GM23248 (cell line): ENCODE measurements at places on chromosomes 7 and 10. TPM values are rescaled to one million over a fixed set of nuclear protein-coding genes. Genes with fewer than 3 reads are reported as not detected.

Gene TEX47
- total RNA-seq, result not detected in 2 replicates

Gene TAS2R3
- total RNA-seq, result not detected in 2 replicates

Gene WIPF3
- total RNA-seq, result not detected in 2 replicates

Gene SLC13A1
- not detected in 2 replicates for total RNA-seq

- DNase-seq, result no peak
Observed at GRCh38 chr7:136062625-136063325, 85.6 kb upstream of the MTPN start.

- DNase-seq, result no peak
Observed at GRCh38 chr7:1446620-1447032, 12.6 kb downstream of the MICALL2 start.

GRCh38 chr7:831596-832166, 595 bp upstream of the SUN1 start:
- peak; percentile 94 for DNase-seq

GRCh38 chr10:75238182-75239095, 2.7 kb upstream of the COMTD1 start:
- DNase-seq, result no peak

- DNase-seq, result no peak
Observed at GRCh38 chr7:7704867-7705266, 13.5 kb downstream of the RPA3 start.

DNA sequence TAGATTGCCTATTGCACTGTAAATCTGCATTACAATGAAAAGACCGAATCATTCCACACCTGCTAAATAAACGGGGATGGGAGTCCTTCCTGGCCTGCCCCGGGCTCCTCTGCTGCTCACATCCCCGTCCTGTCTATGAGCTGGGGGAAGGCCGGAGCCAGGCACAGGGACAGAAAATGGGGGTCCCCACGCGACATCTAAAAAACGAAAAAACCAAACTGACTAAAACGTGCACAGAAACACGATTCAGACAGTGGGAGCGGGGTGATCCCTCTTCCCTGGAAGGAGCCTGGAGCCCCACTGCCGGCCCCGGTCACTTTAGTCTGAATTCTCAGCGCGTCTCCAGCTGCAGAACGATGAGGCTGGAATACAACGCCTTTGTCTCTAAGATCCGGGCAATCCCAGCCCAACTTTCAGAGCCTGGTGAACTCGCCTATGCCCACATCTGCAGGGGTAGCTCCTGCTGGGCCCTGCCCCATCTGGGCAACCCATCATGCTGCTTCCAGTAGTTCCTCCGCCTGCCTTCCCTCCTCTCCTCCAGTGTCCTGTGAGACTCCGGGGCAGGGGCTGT, 78.0 kb downstream of the ADARB2 start:
- DNase-seq, result no peak

- DNase-seq, result peak; percentile 86
Observed at GRCh38 chr10:52442576-52442975, 128.5 kb downstream of the DKK1 start.

GRCh38 chr7:30865076-30865475, 46.6 kb upstream of the AQP1 start:
- DNase-seq, result no peak

DNA sequence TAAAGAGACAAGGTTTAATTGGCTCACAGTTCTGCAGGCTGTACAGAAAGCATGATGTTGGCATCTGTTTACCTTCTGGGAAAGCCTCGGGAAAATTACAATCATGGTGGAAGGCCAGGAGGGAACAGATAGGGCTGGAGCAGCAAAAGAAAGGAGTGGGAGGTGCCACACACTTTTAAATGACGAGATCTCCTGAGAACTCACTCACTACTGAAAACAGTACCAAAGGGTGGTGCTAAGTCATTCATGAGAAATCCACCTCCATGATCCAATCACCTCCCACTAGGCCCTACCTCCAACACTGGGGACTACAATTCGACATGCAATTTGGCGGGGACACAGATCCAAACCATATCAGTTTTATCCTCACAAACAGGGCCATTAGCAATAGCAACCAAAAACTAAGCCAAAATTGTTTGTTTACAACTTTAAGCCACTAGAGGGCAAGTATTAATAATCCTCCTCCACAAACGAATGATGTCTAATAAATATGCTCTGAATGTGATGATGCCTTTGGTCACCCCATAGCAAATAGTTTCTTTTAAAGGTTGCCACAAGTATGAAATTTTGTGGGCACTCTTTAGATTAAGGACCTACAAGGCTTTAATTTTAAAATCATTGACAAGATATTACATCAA, 129.2 kb upstream of the NRBF2 start:
- peak; percentile 38 for DNase-seq

GRCh38 chr7:1883031-1883761, 213.1 kb downstream of the ELFN1 start:
- DNase-seq, result peak; percentile 96

GRCh38 chr7:32093415-32094408, 23.5 kb upstream of the PDE1C start:
- DNase-seq, result peak; percentile 96

- no peak for DNase-seq
Observed at GRCh38 chr7:134485203-134485602, 26.3 kb upstream of the AKR1B1 start.

- DNase-seq, result no peak
Observed at GRCh38 chr10:133082685-133083421, 4.9 kb upstream of the ADGRA1 start.

GRCh38 chr7:158609313-158609974, 21.8 kb upstream of the PTPRN2 start:
- no peak for DNase-seq
